ENCODE measurements at places on chromosomes 12 and 14.

- no peak for DNase-seq
Measured at GRCh38 chr12:117073611-117074010, 25.6 kb downstream of the TESC start.

- DNase-seq, result peak; percentile 32
Measured at GRCh38 chr12:129911428-129912049, 7.7 kb upstream of the TMEM132D start.

- no peak for DNase-seq
Measured at GRCh38 chr12:70482764-70483163, 116.7 kb downstream of the KCNMB4 start.

GRCh38 chr14:40911141-40911540 is 695.5 kb upstream of the LRFN5 start:
- DNase-seq, result no peak

GRCh38 chr14:77990337-77990736 is 179.8 kb upstream of the NRXN3 start:
- DNase-seq, result no peak

GRCh38 chr12:1830981-1831963 is 10.9 kb downstream of the LRTM2 start:
- DNase-seq, result peak; percentile 83

DNA sequence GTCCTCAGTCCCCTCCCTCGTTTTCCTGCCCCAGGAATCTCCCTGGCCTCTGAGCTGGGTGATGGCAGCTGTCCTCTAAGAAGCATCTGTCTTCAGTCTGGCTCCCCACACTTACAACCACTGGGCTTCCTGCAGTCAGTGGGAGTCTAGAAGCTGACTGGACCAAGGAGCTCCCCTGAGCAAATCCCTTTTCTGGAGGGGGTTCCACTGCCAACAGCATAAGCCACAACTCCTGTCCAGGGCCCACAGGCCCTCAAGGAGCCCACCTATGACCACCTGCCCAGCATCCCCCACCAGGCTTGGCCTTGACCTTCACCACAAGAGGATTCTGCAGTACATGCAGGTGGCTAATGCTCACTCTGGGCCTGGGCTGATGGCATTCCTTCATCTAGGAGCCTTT is 4.1 kb downstream of the RDH16 start:
- DNase-seq, result no peak

All from right lung (tissue), 10 donors.